ENCODE measurements at places on chromosomes 2 and 18.
A peak's percentile ranks its signal among the peaks of the same experiment; 100 is the strongest.

GRCh38 chr2:178324077-178324476 lies 126.9 kb downstream of the PRKRA start:
- no peak for DNase-seq

DNA sequence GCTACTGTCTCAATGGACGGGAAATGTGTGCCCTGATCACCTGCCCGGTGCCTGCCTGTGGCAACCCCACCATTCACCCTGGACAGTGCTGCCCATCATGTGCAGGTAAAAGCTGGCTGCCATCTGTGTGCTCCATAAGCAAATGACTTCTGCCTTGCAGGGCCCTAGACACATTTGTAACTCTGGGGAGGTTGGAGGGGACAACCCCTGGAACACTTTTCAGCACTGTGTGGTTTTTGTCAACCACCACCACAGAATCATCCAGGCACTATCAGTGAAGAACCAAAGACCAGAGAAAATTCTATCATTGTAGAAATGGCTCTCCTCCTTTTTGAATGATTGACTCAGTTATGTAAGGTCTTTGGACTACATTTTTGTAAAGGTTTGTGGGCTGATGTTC lies 84.3 kb downstream of the FEZ2 start:
- no peak for DNase-seq

GRCh38 chr2:164542581-164543021 lies 78.7 kb downstream of the GRB14 start:
- DNase-seq, result no peak

GRCh38 chr2:10914272-10914693 lies 2.5 kb downstream of the KCNF1 start:
- DNase-seq, result no peak

GRCh38 chr2:55363636-55364035 lies 56.0 kb downstream of the CCDC88A start:
- no peak for DNase-seq

DNA sequence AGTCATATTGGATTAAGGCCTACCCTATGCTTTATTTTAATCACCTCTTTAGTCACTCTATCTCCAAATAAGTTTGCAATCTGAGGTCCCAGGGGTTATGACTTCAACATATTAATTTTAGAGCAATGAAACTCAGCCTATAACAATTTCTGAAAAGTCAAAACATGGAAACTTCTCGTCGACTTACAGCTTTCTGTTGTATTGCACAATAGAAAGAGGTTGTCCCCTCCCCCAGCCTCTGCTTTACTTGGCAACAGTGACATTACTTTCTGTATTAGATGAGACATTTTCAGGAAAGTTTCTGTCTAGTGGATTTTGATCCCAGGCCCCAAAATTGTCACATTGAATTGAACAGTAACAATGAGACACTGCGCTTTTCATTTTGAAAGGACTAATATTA lies 326.4 kb downstream of the THSD7B start:
- no peak for DNase-seq

DNA sequence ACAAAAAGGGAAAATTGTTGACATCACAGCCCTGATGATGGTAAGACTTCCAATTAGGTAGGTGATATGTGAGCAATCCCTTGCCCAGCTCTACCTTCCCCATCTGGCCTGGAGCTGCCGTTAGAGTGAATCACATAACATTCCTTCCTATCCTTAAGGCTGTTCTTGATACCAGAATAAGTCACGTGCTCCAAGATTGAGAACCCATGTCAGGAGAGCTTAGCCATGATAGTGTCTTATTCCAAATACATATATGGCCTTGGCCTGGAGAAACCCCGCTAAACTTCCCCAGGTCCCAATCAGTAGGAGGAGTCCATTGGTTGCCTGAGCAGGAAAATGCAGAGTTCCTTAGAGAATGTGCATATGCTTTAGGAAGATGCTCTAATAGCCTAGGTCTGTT lies 70.0 kb upstream of the ACVR2A start:
- DNase-seq, result no peak

DNA sequence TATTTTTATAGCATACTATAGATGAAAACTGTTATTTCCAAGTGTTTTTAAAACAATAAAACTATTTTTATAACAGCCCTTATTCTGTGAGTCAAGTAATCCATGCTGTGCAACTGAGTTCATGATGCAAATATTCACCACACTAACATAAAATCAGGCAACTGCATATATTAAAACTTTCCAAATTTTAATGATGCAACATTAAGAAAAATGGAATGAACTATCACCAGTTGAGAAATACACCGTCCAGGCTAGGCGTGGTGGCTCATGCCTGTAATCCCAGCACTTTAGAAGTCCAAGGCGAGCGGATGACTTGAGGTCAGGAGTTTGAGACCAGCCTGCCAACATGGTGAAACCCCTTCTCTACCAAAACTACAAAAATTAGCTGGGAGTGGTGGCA lies 114.5 kb downstream of the CDH2 start:
- DNase-seq, result no peak

- DNase-seq, result no peak
These were observed 41.3 kb downstream of the CCDC93 start for GRCh38 chr2:117972476-117973123.

- DNase-seq, result no peak
These were observed 32.8 kb downstream of the CYBRD1 start for GRCh38 chr2:171554991-171555615.

DNA sequence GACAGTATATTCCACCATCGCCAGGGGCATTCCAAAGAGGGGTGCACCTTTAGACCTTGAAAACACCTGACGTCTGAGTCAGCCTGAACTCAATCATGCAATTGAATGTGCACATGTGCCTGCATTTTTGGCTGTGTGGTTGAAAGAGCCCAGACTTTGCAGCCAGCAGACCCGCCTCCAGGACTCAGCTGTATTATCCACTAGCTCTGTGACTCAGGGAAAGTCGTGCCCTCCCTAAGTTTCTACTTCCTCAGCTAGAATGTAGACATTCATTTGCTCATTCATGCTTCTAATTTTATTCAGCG lies 94.2 kb downstream of the LRRC30 start:
- no peak for DNase-seq

GRCh38 chr18:63994783-63995399 lies 25.0 kb downstream of the SERPINB8 start:
- DNase-seq, result peak; percentile 59

DNA sequence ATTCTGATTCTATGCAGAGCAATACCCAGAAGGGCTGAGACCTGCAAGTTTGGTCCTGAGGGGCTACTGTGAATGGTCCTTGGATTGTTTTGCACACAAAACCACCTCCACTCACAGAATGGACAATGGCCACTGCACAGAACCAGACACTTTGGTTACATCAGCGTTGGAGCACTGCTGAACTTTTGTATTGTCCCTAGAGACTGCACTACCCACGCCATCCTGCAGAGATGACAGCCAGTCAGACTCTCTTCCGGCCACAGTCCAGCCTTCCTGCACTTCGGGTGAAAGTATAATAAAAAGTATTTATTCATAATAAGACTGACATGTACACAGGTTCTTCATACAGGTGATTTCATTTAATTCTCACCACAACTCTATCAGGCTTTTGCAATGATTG lies 35.7 kb downstream of the CELF4 start:
- no peak for DNase-seq

GRCh38 chr18:44259610-44260009 lies 421.1 kb upstream of the SETBP1 start:
- no peak for DNase-seq

- no peak for DNase-seq
These were observed 144.5 kb upstream of the DLX2 start for GRCh38 chr2:172247203-172247602.

- peak; percentile 55 for DNase-seq
These were observed 80.4 kb downstream of the CELF4 start for GRCh38 chr18:37484983-37485834.

- no peak for DNase-seq
These were observed 29.8 kb downstream of the NFATC1 start for GRCh38 chr18:79425569-79425886.

DNA sequence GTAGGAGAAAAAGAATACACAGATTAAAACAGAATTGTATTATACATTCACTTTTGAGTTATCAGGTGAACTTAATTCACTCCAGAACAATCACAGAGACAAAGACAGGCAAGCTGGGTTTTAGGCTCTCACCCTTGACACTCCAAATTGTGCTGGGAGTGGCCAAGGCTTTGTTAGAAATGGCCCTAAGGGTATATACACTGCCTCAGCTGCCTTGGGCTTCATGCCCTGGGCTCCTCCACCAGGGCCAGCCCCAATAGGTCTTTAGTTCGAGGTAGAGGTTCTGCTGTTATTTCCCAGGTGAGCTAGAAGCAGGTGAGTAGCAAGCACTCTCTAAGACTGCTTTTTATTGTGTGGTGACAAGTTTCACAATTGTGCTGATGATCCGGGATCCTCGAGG lies 19.9 kb downstream of the GEMIN6 start:
- no peak for DNase-seq

GRCh38 chr2:172664766-172665165 lies 70.9 kb upstream of the RAPGEF4 start:
- no peak for DNase-seq

- DNase-seq, result no peak
These were observed 441.3 kb downstream of the RND3 start for GRCh38 chr2:150046211-150046610.

- DNase-seq, result peak; percentile 42
These were observed 37.3 kb downstream of the RHBDD1 start for GRCh38 chr2:226873051-226873620.

DNA sequence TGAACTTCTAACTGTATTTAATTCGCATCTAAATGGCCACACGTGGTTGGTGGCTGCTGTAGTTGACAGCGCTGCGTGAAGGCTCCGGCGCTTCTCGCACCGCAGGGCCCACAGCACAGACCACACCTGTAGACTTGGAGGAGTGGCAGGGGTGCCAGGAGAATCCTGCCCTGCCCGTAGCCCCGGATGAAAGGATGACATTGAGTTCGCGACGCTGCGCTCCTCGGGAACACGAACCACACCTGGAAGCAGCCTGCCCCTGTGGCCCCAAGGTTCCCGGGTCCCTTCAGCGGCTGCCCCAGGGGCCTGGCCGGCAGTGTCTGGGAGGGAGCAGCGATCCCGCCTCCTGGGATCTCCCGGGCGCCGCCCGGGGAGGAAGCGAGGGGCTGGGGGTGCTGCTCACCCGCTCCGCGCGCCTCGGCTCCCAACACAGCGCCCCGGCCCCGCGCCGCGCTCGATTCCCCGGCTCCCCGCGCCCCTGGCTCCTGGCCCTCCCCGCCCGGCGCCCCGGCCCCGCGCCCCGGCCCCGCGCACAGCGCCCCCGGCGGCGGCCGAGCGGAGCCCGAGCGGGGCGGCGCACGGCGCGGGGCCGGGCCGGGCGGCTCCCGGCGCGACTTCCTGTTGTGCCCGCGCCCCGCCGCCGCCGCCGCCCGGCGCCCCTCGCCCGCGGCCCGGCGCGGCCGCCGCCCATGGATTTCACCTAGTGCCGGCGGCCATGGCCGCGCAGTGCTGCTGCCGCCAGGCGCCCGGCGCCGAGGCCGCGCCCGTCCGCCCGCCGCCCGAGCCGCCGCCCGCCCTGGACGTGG lies at the start of gene RNPEPL1:
Gene RNPEPL1, plus strand, starts transcription at position 613 of the 806 bp plus-strand sequence. Its CDS starts 103 bp downstream, at position 716.
- DNase-seq, result peak; percentile 53

DNA sequence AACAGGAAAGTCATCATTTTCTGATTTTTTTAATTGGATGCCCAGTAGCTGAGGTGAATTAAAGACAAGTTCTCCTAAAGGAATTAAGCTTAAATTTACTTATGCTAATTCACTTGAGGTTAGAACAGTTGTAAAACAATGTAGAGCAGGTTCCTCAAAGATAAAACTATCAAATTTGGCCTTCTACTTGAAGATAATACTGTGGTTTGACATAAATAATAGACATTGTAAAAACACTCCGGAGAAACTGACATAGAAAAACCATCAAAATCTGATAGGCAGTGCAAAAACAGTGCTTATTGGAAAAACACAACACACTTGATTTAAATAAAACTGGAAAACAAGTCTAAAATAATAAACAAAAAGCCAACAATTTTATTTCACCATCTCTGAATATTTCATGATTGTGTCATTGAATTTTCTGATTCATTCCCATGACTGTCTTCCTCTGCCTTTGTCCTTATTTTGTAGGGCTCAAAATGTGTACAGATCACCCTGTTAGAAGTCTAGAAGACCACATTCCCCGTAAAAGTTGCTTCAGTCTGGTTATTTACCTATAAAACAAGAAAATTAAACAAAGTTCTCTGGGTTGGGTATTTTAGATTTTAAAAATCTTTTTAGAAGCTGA lies 28.3 kb upstream of the SLC40A1 start:
- DNase-seq, result no peak

DNA sequence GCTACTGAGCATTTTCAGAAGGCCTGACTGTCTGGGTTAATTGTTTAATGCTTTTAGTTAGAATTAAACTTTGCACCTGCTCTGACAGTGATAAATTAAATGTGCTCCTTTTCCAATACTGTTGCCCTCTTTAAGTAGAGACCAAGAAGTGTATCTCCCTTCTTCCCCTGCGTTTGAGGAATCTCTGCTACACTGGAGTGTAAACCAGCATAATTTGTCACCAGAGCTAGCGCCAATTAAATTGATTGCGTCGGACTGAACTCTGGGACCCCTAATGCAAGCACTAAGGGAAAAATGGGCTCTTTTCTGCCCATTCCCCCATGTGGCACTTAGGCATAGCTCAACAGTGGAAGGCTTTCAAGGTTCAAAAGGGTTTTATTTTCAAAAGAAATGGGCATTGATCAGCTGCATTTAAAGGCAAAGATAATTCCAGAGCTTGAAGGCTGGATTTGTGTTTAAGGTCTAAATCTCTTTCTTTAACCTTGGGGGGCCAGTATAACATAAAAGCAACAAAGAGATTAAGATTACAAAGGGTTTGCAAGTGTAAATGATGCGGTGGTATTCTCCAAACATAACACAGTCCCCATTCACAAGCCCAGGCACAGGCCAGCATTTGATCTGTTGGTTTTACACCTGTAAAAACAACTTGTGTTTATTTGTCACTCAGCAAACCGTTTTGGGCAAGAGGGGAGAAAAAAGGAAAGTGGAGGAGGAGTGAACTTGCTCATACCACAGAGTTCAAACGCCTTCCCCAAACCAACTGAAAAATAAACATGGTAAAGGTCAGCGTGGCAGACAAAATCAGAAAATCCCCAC lies 427.6 kb downstream of the BCL11A start:
- no peak for DNase-seq

- no peak for DNase-seq
These were observed 94.2 kb upstream of the DLGAP1 start for GRCh38 chr18:4549164-4549872.

GRCh38 chr2:120007851-120008250 lies 5.0 kb upstream of the EPB41L5 start:
- DNase-seq, result no peak

GRCh38 chr2:188622601-188623260 lies 331.1 kb downstream of the GULP1 start:
- DNase-seq, result no peak

DNA sequence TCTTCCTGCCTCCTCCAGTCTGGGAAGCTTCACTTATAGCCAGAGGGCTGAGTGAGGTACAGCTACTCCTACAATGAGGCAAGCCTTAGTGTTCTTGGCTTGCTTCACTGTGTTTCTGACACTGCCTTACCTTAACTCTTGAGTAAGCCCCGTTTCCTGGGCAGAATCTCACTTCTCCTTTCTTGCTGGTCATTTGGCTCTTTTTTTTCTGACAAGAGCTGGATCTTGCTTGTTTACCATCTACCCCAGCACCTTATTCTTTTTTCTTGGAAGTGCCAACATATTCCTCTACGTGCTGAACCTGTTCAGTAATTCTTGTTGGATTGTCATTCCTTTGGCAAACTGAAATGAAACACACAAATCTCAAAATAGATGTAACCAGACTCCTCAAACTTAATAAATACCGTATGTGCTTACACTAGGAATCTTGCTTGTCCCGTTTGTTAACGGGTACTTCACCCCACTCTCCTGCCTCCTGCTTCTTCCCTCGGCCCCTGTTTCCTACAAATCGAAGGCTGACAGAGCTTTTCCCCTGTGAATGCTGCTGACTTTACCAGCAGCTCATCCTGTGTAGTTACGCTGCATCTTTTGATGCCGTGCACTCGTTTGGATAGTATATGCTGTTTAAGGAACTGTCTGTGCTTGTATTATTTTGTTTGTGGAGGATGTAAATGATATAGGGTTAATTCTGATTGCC lies 132.2 kb downstream of the FMNL2 start:
- no peak for DNase-seq

All from activated CD4-positive, alpha-beta T cell treated with anti-CD3 and anti-CD28 coated beads for 48 hours (primary cell).